CD4-positive, alpha-beta T cell treated with Interleukin-6 at 100 ng/mL for 8 hours (primary cell): ENCODE measurements at places on chromosomes 2 and 18.
A peak's percentile ranks its signal among the peaks of the same experiment; 100 is the strongest.

- DNase-seq: peak; percentile 89
Observed at GRCh38 chr2:112996635-112997034, 8.6 kb upstream of the IL36A start.

DNA sequence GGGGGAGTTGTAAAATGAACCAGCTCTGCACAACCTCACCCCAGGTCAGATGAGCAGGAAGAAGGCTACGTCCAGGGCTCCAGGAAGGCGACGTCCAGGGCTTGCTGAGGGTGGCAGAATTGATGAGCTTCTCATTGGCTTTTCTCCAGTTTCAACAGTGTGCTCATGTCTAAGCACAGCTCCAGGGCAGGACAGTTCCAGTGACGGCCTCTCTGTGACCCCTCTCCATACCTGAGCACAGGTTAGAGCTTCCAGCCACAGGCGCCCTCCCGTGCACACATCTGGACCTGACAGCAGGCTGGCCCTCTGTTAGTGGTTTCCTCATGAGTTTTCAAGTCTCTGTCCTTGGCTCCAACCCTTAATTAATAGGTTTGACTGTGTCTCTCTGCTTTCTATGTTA, 327.6 kb downstream of the ZNF516 start:
- DNase-seq: no peak

- DNase-seq: no peak
Observed at GRCh38 chr2:134011936-134012586, 241.8 kb upstream of the MGAT5 start.

DNA sequence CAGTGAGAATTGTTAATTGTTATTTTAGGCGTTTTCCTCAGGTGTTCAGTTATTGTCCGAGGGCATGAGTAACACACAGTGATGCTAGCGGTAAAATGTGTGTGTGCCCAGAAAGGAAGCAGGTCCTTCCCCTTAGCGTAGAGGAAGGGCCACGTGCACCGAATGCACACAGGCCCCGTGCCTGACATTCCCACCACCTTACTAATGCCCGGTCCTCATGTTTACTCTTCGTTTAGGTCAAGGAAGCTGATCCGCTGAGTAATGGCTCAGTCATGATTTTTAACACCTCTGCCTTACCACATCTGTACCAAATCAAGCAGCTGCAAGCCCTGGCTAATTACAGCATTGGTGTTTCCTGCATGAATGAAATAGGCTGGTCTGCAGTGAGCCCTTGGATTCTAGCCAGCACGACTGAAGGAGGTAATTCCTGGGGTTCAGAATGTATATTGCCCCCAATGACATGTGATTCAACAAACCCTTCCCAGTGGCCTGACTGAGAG, 76.7 kb downstream of the MERTK start:
- DNase-seq: no peak

DNA sequence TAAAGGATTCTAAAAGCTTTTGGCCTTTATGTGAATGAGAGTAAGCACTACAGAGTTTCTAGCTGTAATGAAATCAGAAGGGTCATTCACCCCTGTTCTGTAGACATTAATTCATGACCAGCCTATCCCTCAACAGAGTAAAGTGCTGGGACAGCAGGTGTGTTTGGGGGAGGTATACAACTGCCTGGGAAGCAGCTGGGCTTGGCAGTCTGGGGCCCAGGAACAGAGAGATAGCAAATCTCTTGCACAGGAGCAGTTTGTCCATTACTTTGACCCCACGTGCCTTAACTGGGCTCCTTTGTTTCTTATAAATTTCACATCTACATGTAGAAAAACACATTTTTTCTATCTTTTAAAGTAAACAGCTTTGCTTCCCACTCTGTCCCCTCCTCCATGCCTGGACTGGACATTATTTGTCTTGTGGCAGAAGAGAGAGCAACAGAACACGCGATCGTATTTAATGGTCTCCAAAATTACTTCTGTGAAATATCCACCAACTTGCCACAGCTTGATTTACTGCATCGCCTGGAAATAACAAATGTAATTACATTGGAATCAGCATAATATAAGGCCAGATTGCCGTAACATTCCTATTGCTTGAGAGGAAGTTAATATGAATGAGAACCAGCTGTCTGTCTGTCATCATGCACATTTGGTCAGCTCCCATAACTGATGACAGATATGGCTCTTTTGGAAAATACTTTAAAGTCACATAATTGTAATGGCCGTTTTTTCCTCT, 263.8 kb downstream of the RBM43 start:
- no peak for DNase-seq

GRCh38 chr2:134988994-134989605, 58.1 kb downstream of the MAP3K19 start:
- DNase-seq: no peak

DNA sequence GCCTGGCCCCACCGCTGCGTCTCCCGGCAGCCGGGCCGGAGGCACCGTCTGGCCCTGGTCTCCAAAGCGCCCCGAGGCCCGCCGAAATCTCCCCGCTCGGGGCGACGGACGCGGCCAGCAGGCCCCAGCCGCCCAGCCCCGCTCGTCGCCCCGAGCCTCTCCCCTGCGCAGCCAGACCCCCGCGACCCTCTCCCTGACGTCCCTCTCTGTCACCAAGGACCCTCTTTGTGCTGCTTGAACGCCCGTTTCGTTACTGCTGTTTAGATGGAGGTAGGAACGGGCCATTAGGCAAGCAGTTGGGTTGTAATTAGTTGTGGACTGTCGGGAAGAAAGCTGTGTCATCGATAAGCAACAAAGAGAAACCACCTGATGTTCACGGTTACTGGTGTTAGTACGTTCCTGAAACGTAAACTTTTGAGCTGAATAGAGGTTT, 686 bp downstream of the UBXN4 start:
- peak; percentile 37 for DNase-seq

DNA sequence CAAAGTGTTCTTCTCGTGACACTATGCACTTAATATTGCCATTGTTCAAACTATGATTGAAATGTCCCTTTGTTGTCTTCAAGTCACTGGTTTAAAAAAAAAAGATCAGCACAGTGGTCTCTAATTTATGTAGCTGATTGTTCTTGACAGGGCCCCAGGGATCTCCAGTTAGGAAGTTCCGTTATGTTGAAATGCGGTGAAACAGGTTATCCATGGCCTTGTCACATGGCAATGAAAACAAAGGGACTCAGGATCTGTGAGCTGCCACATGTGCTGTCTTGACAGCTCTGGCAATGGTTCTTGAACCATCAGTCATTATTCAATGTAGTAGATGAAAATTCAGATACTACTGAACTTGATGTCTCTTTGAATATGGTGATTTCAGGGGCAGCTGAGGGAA, 147.4 kb downstream of the SETBP1 start:
- DNase-seq: no peak
